ENCODE measurements at places on chromosomes 13 and 19.

GRCh38 chr19:48461982-48462655 lies 6.7 kb downstream of the KCNJ14 start:
- DNase-seq: no peak

DNA sequence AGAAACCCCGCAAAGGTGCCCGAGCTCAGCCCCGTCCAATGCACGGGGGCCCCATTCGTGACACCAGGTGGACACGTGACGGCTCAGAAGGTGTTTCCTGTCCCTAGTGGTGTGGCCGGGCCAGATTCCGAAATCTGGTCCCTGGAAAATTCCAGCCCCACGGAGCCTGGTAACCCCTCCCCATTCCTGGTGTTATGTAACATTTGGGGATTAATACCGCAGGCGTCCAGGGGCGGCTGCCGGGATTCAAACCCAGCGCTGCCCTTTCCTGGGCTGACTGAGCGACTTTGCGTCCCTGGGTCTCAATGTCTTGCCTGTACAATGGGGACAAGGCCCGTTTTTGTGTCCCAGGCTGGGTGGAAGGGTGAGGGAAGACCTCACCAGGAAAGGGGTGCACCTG lies 1.0 kb upstream of the PLK5 start:
- DNase-seq: peak; percentile 11

DNA sequence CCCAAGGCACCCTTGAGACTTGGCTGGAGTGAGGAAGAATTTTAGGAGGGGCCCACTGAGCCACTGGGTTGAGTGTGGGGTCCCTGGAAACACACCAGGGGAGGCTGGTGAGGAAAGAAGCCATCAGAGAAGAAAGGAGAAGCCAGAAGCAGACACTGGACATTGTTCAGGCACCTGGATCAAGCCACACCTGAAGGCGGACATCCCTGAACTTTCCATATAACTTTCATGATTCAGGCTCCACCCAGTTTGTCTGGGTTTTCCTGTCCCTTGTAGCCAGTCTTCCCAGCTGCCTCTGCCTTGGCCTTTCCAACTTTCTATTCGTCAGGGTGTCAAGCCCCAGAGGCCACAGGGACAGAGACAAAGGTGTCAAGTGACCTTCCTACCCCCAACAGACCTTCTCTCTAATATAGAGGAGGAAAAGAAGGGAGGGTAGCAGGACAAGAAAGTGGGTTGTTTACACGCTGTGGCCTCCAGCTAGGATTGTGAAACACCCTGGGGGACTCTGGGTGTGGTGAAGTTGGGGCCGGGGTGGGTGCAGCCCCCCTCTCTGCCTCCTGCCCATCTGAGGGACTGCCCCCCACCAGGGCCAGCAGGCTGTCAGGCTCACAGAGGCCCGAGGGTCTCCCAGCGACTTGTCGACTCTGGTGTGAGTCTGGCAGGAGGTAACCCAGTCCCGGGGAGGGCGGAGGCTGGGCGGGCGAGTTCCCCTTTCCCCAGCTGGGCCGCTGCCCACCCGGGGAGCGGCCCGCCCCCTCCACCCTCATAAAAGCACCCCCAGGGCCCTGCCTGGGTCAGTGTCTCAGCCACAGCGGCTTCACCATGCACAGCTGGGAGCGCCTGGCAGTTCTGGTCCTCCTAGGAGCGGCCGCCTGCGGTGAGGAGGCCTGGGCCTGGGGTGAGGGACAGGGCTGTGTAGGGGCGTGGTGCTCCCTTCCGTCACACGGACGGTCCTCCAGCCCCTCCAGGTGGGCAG lies at the start of gene CFD:
Gene CFD (plus strand): TSS at position 797 of the 976 bp plus-strand sequence. CDS start 26 bp downstream, at position 823.
- peak; percentile 83 for DNase-seq

DNA sequence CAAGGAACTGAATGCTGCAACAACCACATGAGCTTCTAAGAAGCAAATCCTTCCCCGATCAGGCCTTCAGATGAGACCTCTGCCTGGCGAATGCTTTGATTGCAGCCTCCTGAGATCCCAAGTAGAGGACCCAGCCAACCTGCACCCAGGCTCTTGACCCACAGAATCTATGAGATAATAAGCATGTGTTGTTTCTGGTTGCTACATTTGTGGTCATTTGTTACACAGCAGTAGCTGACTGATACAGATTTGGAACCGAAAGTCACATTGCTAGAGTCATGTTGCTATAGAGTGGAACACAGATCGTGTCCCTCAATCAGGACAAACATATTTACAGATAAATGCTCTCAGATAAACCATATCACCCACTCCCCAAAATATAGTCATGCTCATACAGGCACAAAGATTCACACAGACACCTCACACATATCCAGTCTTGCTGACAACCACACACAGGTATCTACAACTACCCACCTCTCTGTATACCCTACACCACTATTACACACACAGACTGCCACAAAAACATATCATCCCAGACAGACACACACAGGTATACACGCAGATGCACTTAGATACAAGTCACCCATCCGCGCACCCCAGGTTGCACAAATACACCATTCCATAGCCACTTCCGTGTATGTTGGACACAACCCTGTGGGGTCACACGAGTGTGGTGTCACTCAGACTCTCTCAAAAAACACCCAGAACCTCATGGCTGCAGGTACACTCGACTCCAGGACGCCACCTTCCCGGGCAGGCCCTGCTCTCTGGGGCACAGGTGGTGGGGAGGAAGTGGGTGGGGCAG lies 5.5 kb downstream of the DIRAS1 start:
- DNase-seq: no peak

- DNase-seq: no peak
Measured at GRCh38 chr13:73482556-73482955, 423.8 kb downstream of the KLF5 start.

DNA sequence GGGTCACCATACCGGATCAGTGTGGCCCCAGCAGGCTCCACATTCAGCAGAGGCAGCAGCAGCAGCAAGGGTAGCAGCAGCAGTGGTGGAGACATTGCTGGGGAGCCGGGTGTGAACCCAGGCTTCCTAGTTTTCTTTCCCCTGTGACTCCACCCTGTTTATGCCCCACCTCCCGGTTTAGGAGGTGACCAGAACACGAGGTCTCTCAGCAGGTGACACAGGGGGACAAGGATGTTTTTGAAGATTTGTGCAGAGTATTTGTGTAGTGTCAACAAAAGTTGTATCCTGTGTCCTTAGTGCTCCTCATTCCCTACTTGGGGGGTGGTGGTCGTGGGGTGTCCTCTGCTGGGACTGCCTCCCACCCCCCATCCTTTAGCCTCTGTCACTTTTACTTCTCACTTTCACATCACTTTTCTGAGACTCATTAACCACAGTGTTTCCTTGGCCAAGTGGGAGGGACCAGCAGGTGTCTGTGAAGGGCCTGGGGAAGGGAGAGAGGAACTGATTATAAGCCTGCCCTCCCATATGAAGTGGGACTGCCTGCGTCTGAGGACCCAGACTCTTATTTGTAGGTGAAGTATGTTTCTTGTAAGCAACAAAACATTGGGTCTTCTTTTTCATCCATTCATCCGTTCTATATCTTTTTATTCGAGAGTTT lies 15.6 kb upstream of the KCNC3 start:
- DNase-seq: no peak

GRCh38 chr13:23042181-23042580 lies 138.6 kb upstream of the SGCG start:
- no peak for DNase-seq

DNA sequence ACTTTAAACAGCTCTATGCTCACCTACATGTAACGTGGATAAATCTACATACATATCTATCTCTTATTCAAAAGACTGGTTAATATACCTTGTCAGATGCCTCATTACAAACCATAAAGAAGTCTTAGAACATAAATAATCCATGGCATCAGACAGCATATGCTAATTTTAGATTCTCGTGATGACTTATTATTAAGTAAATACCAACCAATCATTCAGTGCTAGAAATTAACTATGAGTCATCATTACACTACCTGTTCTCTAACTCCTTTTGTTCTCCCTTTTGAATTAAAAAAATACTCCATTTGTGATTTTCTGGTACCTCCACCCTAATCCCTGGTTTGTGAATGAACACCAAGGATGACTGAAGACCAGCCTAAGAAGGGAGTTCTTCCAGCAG lies 754.3 kb upstream of the ARGLU1 start:
- no peak for DNase-seq

- peak; percentile 76 for DNase-seq
Measured at GRCh38 chr19:13037161-13037560, 41.9 kb downstream of the NFIX start.

- DNase-seq: no peak
Measured at GRCh38 chr13:110265682-110266430, 41.1 kb downstream of the COL4A1 start.

DNA sequence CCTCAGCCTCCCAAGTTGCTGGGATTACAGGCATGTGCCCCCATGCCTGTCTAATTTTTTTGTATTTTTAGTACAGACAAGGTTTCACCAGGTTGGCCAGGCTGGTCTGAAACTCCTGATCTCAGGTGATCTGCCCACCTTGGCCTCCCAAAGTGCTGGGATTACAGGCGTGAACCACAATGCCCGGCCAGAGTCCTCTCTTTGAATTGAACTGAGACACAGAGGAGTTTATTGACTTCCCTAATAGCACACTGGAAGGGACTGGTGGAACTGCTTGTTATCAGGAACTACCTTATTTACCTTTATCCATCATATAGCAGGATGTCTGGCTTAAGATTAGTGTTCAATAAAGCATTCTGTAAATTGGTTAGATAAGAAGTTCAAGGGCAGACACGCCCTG lies 613.8 kb downstream of the EFNB2 start:
- DNase-seq: no peak

GRCh38 chr19:32032561-32032960 lies 312.8 kb upstream of the ZNF507 start:
- no peak for DNase-seq

- DNase-seq: no peak
Measured at GRCh38 chr19:7978179-7978825, 27.1 kb downstream of the ELAVL1 start.

DNA sequence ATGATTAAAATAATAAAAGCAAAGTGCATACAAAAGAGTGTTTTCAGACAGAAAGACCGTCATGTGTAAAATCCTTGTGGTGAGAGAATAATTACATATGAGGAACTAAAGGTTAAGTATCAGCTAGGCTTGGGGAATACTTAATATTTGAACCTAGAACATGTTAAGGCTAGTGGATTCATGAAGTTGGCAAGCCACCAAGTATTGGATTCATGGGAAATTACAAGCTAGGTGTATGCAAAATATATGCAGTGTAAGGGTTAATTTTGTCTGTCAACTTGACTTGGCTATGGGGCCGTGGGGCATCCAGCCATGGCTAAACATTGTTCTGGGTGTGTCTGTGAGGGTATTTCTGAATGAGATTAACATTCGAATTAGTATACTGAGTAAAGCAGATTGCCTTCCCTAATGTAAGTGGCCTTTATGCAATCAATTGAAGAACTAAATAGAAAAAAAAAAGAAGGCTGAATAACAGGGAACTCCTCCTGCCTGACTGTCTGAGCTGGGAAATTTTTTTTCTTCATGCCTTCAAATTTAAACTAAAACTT lies 533.5 kb upstream of the KLF12 start:
- DNase-seq: no peak

- DNase-seq: no peak
Measured at GRCh38 chr13:34757441-34757840, 184.6 kb upstream of the NBEA start.

GRCh38 chr13:46006688-46007452 lies 45.7 kb downstream of the ZC3H13 start:
- no peak for DNase-seq

GRCh38 chr13:38624822-38625221 lies 62.1 kb upstream of the FREM2 start:
- DNase-seq: no peak

GRCh38 chr13:114089751-114090400 lies 42.5 kb downstream of the RASA3 start:
- no peak for DNase-seq

DNA sequence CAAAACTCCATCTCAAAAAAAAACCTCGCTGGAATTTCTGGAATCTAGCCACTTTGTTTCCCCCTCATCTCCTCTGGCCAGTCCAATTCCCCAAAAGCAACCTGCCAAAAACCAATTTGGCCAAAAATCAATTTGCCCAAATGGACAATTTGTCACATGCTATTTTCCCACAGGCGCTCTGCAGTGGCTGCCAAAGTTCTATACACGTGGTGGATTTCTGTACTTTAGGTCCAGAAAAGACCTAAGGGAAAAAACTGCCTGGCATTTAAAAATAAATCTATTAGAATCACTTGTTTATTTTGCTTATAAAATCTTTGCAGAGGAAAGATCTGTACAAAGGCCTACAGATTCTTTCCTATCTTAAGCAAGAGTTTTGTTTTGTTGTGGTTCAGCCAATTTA lies 79.4 kb downstream of the MAP4K1 start:
- no peak for DNase-seq

DNA sequence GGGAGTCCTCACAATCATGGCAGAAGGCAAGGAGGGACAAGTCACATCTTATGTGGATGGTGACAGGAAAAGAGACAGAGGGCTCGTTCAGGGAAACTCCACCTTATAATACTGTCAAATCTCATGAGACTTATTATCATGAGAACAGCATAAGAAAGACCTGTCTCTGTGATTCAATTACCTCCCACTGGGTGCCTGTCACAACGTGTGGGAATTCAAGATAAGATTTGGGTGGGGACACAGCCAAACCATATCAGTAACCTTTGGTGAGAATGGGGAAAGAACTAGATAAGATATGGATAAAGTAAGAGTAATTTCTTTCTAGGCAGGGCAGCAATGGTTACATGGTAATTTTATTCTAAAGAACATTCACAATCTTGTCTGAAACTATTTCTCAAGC lies 344.9 kb upstream of the KLF12 start:
- no peak for DNase-seq

DNA sequence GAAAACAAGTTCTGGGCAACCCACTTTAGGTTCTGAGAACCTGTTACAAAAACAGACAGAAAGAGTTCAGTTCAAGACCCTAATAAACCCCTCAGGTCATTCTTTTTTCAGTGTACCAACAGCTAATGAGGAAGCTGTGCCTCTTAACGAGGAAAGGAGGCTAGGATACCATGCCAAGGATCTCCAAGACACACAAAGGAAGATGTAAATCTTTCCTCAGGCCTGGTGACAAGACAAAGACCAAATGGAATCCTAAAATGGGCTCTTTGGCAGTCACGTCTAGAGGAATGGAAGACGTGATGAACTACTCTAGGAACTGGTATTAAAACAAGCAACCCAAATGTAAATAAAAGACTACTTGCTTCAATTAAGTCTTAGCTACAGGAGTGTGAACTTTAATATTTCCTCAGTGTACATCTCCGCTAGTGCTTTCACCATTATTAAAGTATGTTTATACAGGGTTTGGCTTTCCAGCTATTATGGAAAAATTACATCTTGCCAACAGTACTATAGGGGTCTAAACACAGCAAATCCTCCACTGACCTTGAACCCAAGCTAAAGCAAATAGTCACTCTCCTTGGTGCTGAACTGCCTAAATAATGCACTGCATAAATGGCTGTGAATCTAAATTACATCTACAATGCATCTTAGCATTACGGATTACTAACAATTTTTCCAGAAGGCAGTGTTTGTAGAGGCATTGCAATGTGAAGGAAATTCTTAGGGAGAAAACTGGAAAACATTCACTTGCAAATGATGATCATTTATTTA lies 42.3 kb downstream of the ENOX1 start:
- DNase-seq: peak; percentile 10

GRCh38 chr13:23549724-23550123 lies 20.5 kb upstream of the TNFRSF19 start:
- no peak for DNase-seq

GRCh38 chr13:28885181-28885580 lies 65.0 kb downstream of the MTUS2 start:
- no peak for DNase-seq

All from fibroblast of villous mesenchyme (primary cell).